ENCODE measurements at places on chromosomes 12 and 14.

DNA sequence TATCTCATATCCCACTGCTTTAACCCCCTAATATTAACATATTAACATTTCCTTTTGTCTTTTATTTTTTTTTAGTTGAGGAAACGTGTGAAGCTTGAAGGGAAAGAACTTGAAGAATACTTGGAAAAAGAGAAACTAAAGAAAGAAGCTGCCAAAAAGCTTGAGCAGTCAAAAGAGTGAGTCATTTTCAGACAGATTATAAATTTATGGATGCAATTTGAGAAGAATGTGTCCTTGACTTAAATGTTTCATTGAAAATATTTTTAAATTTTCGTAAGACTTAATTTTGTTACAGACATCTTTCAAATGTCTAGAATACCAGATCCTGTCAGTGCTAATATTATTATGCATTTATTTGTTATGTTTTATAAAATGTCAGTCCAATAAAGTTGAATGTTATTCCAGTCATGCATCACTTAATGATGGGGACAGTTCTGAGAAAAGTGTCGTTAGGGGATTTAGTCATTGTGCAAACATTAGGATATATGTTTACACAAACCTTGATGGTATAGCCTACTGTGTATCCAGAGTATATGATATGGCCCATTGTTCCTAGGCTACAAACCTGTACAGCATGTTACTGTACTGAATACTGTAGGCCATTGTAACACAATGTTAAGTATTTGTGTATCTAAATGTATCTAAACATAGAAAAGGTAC, 32.6 kb downstream of the CPSF2 start:
- DNase-seq: no peak

GRCh38 chr12:31016057-31016456, 57.6 kb upstream of the DDX11 start:
- no peak for DNase-seq

DNA sequence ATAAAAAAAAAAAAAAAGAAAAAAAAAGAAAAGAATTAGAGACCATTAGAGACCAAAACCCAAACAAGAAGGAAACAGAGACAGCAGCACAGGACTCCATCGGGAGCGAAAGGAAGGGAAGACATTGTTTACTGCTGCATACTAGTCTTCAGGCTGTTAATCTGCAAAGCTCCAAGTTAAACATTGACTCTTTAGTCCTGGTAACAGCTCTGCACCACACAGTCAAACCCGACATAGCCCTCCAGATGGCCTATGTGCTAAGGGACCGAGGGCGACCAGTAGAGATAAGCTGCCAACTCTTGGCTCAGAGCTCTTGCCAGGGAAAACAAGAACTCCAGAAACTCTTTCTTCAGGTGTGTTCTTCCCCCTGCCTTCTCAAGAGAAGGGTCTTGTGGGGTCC, 7.8 kb downstream of the P2RX4 start:
- DNase-seq: no peak

- DNase-seq: no peak
Observed at GRCh38 chr12:55679691-55680090, 28.0 kb downstream of the ITGA7 start.

DNA sequence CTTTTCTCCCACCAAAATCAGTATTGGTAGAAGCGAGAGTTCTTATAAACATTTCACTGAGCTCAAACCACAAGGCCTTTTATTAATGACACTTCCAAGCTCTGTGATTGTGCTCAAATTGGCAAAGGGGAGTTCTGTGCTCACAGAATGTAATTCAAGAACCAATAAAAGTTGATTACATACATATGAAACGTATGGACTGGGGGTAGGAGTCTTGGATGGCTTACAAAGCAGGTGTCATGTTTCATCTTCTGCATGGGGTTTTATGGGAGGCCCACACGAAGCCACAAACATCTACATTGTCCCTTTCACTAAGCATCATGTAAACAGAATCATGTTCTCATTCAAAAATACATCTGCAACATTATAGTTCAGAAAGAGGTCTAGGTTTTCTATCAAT, 828.3 kb downstream of the VRK1 start:
- DNase-seq: no peak

GRCh38 chr12:122197612-122197966, 5.9 kb upstream of the B3GNT4 start:
- DNase-seq: no peak

DNA sequence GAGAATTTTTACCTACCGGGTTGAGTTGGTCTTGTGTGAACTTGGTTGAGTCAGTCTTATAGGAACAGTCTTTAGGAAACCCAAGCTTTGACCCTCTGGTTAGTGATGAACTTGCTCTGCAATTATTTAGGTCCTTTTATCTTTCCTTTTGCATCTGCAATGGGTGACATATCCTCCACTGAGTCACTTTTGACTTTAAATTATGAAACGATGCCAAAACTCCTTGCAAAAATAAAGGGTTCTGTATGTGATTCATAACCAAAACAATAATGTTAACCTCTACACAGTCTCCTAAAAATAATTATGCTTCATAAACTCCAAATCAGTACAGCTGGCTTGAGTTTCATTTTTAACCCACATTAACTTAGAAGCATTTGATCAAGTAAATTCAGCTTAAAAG, 979.4 kb downstream of the GALC start:
- no peak for DNase-seq

DNA sequence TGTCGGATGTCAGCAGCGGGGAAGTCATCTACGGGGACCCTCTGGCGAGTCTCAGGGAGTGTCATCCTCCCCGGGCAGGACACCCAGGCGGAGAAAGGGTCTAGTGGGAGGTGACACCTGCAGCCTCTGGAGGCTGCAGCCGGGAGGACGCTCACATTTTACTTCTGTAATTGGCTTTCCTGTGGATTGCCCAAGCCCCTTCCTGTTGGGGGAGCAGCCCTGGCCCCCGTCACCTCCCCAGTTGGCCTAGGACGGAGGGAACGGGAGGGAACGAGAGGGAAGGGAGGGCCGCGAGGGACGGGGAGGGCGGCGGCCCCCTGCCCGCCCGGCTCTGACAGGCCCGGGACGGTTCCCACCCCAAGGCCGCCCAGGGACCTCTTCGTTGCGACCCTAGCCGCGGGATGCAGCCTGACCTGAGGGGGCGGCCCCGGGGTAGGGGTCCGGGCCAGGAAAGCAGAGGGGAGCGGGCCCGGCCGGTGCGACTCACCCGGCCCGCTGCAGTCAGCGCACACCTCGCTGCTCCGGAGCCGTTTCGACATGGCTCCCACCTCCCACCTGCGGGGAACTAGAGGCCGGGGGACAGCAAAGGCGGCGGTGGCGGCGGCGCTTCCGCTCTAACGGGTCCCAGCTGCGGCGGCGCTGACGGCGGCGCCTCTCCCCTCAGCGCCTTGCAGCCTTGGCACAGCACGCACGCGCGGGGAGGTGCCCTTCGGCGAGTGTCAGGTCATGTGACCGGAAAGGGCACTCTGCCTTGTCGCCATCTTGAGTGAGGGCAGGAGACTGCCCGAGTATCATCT, at the start of gene GIT2:
Gene GIT2 (minus strand): TSS at position 683 of the 797 bp plus-strand sequence. CDS start 144 bp downstream, at position 539.
- peak; percentile 82 for DNase-seq

- no peak for DNase-seq
Observed at GRCh38 chr12:114779186-114779585, 95.2 kb upstream of the TBX3 start.

DNA sequence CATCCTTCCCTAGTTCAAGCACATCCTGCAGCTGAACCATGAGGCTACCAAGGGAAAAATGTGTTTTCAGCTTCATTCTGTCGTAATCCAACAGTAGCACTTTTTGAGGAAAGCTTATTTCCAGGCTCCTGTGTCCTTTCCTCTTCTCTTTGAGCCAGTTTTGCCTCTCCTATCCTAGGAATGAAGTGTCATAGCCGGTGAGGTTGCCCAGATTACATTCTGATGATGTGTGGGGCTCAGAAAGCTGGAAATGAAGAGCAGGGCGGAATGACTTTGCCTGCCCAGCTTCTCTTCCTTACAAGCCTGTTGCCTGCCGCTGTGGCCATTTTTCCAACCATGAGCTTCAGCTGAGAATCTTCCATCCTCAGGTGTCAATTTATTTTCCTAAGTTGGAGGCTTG, 381.8 kb downstream of the NUAK1 start:
- no peak for DNase-seq

DNA sequence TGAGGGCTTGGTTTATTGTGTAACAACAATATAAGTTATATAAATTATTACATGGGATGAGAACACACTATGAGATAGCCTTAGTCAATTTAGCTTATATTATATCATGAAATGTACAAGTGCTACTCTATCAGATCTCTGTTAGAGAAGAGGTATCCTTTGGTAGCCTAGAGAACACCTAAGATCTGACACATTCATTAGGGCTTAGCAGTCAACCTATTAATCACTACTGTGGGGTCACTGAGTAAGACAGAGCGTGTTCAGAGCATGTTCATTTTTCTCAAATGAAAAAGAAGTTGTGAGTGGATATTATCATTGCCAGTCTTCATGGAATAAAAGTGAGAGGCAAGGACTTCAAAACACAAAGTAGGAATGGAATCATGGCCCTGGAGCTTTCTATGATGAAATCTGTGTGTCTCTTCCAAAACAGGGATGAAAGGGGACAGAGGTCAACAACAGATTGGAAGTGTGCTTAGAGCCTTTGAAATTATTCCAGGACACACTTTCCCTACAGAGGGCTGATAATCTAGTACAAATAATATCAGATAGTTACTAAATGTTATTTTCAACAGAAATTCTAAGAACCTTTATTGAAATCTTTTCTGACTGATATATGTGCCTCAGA, 114.3 kb downstream of the SLC16A7 start:
- no peak for DNase-seq

DNA sequence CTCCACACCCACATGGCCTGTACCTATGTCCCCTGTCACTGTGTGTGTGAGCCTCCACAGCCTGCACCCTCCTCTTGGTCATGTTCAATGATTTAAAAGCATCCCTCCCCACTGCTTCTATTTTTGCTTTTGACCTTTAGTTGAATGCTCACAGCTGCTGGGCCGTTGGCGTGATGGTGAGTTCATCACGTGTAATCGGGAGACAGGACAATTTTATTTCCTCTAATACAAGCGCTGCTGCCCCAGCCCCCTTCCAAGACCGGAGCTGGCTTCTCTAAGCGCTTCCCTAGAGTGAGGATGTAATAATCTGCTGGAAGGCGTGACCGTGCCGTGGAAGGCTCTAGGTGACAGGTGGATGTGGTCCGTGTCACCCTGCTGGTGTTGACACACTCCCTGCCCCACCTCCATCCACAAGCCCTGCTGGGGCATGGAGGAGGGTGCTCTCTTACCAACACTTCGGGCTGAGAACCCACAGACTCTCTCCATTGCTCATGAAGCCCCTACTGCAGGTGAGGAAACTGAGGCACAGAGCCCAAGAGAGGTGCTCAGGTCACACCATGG, 25.4 kb downstream of the CCDC85C start:
- DNase-seq: no peak

DNA sequence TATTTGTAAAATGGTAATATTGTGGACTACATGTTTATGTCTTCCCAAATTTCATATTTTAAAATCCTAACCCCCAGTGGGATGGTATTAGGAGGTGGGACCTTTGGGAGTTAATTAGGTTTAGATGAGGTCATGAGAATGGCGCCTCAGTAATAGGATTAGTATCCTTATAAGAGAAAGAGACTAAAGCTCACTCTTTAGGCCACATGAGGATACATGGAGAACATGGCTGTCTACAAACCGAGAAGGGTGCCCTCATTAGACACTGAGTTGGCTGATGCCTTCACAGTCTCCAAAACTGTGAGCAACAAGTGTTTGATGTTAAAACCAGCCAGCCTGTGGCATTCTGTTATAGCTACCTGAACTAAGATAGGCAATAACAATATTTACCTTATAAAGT, 58.3 kb upstream of the OTOGL start:
- DNase-seq: no peak

GRCh38 chr12:51056242-51056641, 8.1 kb downstream of the LETMD1 start:
- DNase-seq: no peak

DNA sequence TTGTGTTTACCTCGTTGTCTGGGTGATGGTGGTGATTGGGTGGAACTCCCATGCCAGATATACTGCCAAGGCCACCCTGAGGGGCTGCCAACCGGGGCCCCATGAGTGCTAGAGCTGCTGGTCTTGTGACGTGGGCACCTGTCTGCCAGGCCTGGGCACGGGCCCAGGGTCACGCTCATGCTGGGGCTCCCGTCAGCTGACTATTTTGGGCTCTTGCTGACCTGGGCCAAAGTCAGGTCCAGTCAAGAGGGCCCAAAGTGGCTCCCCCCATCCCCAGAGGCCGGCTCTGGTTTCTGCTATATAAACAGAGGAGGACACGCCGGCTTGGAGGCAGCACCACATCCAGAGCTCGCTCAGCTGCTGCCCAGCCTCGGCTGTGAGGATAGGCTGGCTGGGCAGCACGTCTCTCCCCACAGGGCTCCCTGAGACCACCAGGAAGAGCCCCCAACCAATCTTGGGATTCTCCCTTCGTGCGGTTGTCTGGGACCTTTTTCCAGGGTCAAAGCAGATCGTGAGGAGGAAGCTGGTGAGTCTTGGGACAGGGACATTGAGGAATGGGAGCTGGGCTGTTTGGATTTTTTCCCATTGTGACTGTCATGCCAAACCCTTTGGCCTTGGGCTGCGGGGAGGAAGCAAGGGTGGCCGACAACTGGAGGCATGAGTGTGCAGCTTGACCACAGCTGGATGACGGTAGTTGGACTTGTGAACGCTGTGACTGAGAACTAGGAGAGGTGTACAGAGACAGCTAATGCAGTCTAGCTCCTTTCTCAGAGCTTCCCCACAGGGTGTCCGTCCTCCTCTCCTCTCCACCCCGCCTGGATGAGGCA, 7.6 kb upstream of the NR4A1 start:
- DNase-seq: no peak

GRCh38 chr14:103316721-103317121, 17.3 kb upstream of the EIF5 start:
- DNase-seq: no peak

GRCh38 chr12:62279058-62279457, 18.9 kb downstream of the USP15 start:
- no peak for DNase-seq

GRCh38 chr14:24315807-24316596, 4.7 kb downstream of the LTB4R start:
- DNase-seq: no peak

DNA sequence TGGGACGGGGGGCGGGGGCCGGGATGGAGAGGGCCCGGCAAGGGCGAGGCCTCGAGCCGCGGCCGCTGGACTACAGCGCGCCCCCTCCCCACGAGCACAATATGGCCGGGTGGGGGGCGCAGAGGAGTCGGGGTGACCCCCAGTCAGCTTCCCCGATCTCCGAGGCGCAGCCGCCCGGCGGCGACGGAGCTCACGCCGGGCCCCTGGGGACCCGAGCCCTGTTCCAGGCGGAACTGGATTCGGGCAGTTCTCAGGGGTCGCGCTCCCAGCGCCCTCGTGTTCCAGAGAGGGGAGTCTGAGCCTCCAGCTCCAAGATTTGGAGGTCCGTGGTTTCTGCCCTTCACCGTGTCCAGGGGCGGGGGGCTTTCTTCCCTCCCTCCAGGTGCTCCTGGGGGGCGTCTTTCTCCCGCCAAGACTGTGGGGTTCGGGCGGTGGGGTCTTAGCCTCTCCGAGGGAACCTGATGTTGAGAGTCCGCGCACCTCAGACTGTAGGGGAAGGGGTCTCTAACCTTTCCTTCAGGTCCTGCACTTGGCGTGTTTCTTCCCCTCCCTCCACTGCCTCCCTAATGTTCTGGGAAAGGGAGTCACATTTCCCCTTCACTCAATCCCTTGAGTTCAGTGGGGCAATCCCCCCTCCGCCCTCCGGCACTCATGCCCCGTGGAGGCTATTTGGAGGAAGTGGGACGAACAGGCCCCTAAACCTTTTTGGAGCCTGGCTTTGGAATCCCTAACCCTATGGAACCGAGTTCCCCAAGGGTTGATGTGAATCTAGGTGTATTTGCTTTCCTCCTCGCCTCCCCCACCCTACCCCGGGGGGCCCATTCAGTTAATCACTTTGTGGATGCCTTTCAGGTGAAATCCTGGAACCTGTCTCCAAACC, 584 bp downstream of the ACVR1B start:
- DNase-seq: no peak

- no peak for DNase-seq
Observed at GRCh38 chr14:34987180-34987579, 4.4 kb downstream of the SRP54 start.

Measured in stimulated activated CD8-positive, alpha-beta memory T cell treated with anti-CD3 and anti-CD28 coated beads, Interleukin-7, amount 100 ng/mL, for 1 hour (primary cell).